ENCODE measurements at places on chromosomes 4 and X.
A peak's percentile ranks its signal among the peaks of the same experiment; 100 is the strongest.

- no peak for DNase-seq
Measured at GRCh38 chr4:102172341-102172740, 172.9 kb downstream of the SLC39A8 start.

GRCh38 chr4:157888281-157888680 lies 284.5 kb downstream of the GASK1B start:
- no peak for DNase-seq

- peak; percentile 17 for DNase-seq
Measured at GRCh38 chrX:78747489-78747888, at the start of gene LPAR4. Gene LPAR4 (plus strand): TSS chrX:78747720. CDS start chrX:78754870, 7,150 bp downstream.

DNA sequence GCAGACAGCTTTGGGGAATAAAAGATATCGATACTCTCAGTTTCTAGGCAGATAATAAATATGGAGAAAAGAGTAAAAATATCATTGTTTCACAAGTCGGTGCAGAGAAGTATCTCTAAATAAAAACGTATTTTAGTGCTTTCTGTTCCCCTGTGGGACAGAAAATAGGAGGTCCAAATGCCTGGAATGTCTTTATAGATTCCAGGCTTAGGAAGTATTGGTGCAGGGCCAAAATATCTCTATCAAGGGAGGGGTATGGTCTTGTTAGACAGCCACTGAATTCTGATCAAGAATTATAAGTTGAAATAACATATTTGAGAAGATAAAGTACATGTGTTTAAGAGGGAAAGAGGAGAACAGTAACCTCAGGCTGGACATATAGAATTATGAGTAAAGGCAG lies 596.4 kb downstream of the PCDH18 start:
- no peak for DNase-seq

GRCh38 chr4:184444953-184445309 lies 29.4 kb downstream of the IRF2 start:
- no peak for DNase-seq

GRCh38 chrX:75957107-75957610 lies 172.1 kb upstream of the MAGEE2 start:
- DNase-seq: no peak

DNA sequence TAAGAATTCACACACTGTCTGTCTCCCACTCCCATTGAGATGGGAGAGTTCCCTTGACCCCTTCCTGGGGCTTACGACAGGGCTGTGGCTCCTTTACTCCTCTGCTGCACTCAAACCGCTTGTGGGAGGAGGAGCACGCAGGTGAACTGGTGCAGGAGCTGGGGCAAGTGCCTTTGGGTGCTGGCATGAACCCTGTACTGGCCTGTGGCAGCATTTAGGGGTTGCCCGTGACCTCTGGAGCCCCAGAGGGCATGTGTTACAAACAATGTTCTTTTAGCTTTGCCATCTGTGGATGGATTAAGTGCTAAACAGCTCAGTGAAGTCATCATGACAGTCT lies 21.8 kb upstream of the FTHL17 start:
- no peak for DNase-seq

DNA sequence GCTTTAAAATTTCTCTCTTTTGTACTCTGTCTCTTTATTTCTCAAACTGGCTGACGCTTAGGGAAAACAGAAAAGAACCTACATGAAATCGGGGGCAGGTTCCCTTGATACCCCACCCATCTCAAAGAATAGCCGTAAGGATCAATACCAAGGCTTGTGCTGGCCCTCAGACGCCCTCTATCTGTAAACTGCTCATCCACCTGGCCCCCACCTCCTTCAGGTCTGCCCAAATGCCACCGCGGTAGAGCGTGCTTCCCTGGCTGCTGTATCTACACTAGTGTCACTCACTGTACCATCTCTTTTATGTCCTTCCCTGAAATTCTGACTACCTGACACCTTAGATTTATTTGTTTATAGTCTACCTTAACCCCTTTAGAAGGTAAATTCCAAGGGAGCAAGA lies 62.8 kb downstream of the SMIM20 start:
- no peak for DNase-seq

GRCh38 chrX:129556806-129557315 lies 16.8 kb downstream of the OCRL start:
- DNase-seq: no peak

GRCh38 chrX:9730752-9731151 lies 34.9 kb downstream of the GPR143 start:
- DNase-seq: no peak

- no peak for DNase-seq
Measured at GRCh38 chr4:89308161-89308500, 531 bp upstream of the GPRIN3 start.

GRCh38 chr4:27267339-27267969 lies 406.8 kb downstream of the STIM2 start:
- no peak for DNase-seq

DNA sequence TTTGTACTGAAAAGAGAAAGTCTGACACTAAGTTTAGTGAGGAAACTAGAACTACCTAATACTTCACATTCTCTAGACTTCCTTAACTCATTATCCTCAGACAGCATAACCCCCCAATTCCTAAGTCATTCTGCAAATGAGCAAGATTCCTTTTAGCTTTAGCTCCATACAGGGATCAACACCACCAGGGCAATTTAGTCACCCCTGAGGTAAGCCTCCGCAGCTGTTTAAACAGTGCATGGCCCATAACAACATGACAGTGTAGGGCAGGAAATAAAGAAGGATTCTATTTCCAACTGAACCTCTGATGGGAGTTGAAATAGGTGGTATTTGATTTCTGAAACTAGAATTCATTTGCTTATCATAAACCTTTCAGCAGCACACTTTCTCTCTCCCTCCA lies 112.8 kb upstream of the DKK2 start:
- DNase-seq: no peak

DNA sequence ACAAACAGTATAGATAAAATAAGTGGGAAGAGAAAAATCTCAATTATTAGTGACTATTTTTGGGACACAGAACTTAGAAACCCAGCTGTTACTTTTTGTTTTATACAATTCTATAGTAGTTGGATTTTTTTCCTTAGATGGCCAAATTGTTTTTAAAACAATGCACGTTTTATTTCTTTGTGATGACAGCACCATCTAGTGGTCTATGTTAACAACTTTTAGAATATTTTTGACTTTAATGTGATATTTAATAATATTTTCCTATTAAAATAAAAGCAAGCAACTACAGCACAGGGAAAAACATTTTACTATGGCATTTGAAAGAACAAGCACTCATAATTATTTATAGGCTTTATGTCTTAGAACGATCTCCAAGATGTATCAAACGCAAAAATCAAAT lies 5.6 kb upstream of the SMIM31 start:
- peak; percentile 41 for DNase-seq

DNA sequence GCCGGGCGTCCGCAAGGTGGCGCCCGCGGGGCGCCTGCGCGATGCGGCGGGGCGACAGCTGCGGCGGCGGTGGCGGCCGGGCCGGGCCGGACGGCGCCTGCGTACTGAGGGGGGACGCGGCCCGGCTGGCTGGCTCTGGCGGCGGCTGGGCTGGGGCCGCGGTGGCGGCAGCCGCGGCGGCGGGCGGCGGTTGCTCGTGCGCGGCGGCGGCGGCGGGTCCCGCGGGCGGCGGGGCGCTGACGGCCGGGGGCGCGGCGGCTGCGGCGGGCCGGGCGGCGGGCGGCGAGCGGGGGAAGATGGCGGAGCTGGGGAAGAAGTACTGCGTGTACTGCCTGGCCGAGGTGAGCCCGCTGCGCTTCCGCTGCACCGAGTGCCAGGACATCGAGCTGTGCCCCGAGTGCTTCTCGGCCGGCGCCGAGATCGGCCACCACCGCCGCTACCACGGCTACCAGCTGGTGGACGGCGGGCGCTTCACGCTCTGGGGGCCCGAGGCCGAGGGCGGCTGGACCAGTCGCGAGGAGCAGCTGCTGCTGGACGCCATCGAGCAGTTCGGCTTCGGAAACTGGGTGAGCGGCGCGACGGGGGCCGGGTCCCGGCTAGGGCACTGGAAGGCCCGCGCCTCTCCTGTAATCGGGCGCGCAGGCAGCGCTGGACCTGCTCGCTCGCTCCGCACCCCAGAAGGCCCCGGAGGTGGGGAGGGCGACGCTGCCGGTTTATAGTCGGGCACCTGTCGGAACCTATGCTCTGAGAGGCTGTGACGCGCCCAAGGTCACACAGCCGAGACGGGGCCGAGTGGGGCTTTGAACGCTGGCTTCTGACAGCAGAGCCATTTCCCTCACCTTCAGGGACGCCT lies at the start of gene TADA2B:
Gene TADA2B (plus strand): TSS at position 89 of the 853 bp plus-strand sequence. CDS start 208 bp downstream, at position 297.
- DNase-seq: no peak

GRCh38 chr4:78247536-78248285 lies 190.6 kb downstream of the FRAS1 start:
- DNase-seq: no peak

DNA sequence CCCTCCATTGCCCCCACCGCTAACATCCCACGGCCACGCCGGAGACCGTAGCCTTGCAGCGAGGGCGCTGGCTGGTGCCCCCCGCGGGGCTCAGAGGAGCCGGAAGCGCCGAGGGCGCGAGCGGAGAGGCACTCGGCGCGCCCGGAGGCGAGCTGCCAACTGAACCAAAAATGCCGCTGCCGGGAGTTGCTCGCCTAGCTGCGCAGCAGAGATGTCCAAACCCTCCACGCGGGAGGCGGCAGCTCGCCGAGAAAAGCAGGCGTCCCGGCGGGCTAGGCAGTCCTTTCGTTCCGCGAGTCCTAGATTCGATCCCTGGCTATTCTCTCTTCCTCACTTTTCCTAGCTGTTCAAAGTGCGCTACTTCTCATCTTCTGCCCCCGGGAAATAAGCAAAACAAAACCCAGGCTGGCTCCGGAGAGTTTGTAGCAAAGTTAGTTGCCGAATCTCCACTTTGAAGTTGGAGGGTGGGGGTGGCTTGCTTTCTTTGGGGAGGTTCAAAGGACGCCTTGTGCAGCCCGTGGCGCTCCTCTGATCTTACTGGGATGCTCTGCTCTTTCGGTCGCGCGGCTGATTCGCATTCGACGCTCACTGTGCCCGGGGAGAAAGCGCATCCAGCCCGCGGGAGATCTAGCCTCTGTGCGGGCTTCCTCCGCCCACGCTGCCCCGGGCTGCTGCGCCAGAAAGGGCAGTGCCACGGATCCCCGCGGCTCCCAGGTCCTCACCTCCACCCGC lies 723 bp downstream of the NKX6-1 start:
- DNase-seq: no peak

DNA sequence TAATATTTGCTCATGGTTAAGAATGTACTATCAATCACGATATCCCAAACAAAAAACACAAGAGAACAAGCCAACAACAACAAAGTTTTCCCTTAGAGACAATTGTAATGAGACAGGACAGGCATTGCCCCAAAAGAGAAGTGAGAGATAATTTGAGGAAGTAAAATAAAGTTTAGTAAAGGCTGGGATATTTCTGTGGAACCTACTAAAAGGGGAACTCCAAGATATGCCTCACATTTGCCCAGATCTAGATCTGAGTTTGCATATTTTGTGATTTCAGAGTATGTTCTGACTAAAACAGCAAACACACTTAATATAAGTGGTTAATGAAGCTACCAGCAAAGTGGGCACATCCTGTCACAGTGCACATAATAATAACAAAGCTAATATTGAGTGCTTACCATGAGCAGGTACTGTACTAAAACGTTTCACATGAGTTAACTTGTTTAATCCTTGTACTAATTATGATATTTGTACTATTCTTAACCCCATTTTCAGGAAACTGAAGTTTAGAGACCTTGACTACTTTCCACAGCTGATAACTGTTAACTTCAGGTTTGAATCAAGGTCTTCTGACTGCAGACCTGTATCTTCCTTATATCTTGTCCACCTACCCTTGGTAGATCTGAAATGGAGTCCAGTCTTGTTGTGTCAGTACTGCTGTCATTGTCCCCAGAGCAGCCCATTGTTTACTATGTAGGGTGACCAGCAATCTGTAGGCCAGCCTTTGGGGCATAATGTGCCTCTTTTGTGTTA lies 26.0 kb upstream of the BMP2K start:
- DNase-seq: no peak

DNA sequence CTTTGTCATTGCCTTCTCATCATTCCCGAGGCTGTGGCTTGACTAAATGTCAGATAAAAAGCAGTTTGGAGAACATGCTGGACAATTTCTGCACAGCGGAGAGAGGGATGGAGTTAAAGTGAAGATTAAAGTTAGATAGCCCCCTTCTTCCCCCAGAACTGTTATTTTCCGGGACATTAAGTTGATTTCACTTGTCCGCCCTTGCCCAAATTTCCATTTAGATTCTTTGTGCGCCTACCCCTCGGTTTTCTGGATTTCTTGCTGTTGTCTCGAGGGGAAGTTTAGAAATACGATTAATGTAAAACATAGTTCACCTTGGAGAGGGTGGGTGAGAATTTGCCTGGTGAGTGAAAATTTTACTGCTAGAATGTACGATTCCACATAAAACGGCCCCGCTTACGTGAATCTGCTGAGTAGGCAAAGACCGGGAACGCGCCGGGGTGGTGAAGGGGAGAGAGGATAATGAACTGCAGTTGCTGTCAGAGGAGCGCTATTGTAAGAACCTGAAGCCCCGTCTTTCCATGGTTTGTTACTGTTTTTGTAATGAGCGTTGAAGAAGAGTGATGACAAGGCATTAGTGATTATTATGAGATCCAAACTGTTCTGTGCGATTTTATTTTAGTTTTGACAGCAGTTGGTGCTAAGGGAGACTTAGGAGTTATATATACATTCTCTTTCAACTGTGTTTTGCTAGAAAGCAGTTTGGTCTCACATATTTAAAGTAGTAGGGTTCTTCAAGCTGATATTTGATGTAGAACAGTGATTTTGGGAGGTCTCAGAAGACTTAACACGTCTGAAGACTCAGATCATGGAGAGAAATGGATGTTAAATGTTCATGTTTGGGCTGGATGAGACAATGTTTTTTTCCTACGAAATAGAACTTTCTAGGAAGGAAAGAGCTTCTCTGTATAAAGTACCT lies 73.0 kb downstream of the AFF1 start:
- DNase-seq: no peak

GRCh38 chrX:128057421-128057820 lies 5.2 kb upstream of the ACTRT1 start:
- DNase-seq: no peak

GRCh38 chrX:69036674-69037573 lies 128.3 kb downstream of the PJA1 start:
- no peak for DNase-seq

- DNase-seq: no peak
Measured at GRCh38 chrX:27966492-27966891, 14.8 kb downstream of the DCAF8L1 start.

DNA sequence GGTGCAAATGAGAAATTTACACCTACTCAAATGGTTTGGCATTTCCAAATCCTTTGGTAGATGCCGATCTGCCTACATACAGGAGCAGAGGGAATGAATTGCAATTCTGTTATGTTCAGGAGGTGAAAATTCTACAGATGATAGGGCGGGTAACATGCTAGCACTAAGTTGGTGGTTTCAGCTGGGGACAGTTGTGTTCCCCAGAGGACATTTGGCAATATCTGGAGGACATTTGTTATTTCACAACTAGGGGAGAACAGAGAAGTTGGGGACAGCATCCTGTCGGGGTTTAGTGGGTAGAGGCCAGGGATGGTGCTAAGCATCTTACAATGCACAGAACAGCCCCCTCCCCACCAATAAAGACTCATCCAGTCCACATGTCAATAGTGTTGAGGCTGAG lies 96.5 kb upstream of the PUDP start:
- no peak for DNase-seq

DNA sequence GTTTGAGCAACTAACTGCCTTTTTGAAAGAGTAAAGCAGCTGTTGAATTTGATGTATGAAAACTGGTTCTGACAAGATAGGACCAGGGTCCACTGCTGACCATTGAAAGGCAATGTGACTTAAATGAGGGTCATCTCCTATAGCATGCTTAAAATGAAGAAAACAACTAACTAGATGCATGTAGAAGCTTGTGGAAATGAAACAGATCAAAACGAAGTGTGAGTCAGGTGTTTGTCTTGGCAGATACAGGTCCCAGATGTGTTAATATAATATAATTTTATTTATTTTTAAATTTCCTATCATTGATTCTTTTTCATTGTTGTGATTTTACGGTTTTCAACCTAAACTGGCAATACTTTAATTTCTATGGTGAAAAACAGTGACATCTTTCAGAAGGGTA lies 83.6 kb downstream of the ATOH1 start:
- DNase-seq: no peak
